ENCODE measurements at places on chromosomes 1 and 21.

- DNase-seq: peak; percentile 73
Measured at GRCh38 chr1:78490861-78491450, at the start of gene PTGFR. Gene PTGFR, plus strand, starts transcription at chr1:78490974. Its CDS starts 1,770 bp downstream, at chr1:78492744.

DNA sequence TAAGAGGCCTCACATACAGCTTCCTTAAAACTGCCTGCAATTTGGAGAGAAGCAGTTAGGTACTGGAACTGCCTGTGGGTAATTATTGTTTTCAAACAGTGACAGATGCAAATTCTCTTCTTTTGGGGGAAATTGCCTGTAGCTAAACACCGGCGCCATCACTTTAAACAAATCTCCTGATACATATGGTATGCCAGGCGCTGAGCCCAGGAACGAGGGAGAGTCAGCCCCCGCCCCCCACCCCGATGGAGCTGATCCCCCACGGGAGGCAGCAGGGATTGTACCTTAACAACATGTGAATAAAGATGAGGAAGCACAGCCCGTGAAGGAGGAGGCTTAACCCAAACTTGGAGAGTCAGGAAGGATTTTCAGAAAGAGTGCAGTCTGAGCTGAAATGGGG, 7.1 kb downstream of the TMEM51 start:
- no peak for DNase-seq

DNA sequence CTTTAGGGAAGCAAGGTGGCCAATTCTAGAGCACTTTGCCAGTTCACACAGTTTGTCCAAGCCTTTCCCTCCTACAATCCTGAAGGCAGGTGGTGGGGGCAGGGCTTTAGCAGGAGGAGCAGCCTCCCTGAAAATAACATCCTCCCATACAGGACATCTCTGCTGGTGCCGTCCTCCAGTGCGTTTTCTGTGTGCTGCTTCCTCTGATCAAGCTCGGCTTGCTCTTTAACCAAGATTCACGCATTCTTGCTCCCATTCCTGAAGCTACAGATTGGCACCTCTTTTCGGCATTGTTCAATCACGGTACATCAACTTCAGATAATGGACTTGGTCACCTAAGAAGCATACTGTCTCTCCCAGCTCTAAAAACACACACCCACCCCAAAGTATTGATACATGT, 7.5 kb upstream of the DPT start:
- DNase-seq: no peak

- DNase-seq: no peak
Measured at GRCh38 chr1:247180581-247180980, 8.8 kb upstream of the ZNF124 start.

GRCh38 chr1:179296356-179297104, 2.9 kb downstream of the SOAT1 start:
- no peak for DNase-seq

DNA sequence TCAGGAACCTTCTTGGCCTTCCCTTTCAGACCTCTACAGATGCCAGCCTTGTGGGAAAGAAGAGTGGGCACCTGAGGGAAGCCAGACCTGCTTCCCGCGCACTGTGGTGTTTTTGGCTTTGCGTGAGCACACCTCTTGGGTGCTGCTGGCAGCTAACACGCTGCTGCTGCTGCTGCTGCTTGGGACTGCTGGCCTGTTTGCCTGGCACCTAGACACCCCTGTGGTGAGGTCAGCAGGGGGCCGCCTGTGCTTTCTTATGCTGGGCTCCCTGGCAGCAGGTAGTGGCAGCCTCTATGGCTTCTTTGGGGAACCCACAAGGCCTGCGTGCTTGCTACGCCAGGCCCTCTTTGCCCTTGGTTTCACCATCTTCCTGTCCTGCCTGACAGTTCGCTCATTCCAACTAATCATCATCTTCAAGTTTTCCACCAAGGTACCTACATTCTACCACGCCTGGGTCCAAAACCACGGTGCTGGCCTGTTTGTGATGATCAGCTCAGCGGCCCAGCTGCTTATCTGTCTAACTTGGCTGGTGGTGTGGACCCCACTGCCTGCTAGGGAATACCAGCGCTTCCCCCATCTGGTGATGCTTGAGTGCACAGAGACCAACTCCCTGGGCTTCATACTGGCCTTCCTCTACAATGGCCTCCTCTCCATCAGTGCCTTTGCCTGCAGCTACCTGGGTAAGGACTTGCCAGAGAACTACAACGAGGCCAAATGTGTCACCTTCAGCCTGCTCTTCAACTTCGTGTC, 995 bp upstream of the ZBTB48 start:
- no peak for DNase-seq

DNA sequence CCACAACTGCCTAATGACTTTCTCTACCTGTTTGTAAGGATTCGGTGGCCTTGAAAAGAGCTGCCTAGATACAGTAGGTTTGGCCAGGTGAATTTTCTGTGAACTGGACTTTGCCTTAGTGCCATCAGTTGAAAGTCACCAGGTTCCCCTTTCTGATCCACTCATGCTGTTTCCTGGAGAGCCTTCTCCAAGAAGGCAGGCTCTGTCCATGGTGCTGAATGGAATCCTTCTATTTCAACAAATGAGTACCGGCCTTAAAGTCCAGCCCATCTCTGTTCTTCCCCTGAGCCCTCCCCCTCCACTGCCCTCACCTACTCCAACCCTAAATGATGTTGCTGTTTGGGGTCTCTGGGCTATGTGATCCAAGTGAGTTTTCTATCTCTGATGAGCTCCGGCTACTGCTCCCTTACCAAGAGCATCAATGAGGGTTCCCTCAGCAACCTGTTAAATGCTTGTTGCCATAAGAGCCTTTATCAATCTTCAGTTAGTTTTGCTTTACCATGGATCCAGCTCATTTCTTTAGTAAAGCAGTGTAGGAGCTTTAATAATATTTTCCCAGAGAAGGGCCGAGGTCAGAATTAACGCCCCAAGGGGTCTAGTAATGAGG, 500.4 kb downstream of the PTPRU start:
- DNase-seq: peak; percentile 87

DNA sequence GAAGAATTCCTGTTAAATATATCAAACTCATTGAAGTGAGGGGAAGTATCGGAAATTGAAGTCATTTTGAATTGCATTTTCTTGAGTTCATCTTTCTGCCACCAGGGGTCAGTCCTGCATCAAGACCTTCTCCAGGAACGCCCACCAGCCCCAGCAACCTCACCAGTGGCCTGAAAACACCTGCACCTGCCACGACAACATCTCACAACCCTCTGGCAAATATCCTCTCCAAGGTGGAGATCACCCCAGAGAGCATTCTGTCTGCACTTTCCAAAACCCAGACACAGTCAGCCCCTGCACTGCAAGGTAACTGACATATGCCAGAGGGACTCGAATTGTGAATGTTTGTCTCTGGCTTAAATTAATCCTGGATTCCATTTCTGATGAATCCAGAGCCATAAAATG, 22.8 kb upstream of the TARS2 start:
- peak; percentile 82 for DNase-seq

GRCh38 chr21:35226328-35226727, 177.2 kb upstream of the RUNX1 start:
- DNase-seq: no peak

DNA sequence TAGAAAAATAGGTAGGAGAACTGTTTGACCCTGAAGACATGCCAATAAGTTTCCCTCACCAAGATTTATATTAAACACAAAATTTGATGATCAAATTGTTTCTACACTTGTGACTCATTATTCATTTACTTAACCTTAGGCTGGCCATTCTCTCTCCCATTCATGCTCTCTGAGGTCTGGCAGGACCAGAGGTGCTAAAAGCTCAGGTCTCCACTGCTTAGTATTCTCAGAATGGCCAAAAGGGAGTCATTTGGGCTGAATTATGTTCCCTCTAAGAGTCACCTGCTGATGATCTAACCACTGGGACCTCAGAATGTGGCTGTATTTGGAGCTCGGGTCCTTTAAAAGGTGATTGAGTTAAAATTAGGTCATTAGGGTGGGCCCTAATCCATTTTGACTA, 47.1 kb upstream of the ATP1B1 start:
- DNase-seq: no peak

GRCh38 chr1:1087351-1088028, 13.4 kb upstream of the RNF223 start:
- no peak for DNase-seq

DNA sequence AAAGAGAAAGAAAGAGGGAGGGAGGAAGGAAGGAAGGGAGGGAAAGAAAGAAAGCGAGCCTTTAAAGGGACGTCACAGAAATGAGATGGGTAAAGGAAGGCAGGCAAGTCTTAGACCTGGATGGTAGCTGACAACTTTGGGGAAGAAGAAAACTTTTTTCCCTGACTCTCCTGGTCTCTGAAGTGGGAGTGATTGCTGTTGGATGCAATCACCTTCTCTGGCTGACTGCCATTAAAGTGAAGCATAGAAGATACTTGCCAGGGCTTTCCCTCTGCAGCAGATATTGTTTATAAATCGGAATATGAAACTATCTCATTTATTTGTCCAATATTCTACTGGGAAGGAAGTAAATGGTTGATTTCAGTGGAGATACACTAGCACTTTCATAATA, 27.0 kb downstream of the VCAM1 start:
- DNase-seq: no peak

- no peak for DNase-seq
Measured at GRCh38 chr1:4106731-4107130, 206.7 kb upstream of the C1orf174 start.

GRCh38 chr1:220818421-220819173, 31.9 kb downstream of the MTARC1 start:
- DNase-seq: peak; percentile 70

GRCh38 chr1:40853885-40854170, 8.3 kb downstream of the CITED4 start:
- no peak for DNase-seq

DNA sequence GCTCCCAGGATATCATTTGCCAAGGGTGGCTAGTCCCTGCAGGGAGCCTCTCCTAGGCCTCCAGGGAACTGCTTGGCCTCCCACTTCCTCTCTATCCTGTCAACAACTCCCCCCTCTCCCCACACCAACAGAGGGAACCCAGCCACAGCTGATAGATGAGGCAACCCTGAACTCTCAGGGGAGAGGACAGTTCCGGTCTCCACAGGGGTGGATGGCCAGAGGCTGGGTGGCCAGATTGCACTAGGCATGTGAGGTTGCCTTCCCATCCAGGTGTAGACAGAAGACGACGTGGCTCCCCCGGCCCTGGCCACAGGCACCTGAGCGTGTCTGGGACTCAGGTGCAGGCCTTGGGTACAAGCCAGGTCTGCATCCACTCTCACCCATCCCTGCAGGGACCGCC, 53.3 kb downstream of the TOR1AIP2 start:
- no peak for DNase-seq

GRCh38 chr1:233843525-233844204, 60.8 kb upstream of the SLC35F3 start:
- DNase-seq: peak; percentile 6

DNA sequence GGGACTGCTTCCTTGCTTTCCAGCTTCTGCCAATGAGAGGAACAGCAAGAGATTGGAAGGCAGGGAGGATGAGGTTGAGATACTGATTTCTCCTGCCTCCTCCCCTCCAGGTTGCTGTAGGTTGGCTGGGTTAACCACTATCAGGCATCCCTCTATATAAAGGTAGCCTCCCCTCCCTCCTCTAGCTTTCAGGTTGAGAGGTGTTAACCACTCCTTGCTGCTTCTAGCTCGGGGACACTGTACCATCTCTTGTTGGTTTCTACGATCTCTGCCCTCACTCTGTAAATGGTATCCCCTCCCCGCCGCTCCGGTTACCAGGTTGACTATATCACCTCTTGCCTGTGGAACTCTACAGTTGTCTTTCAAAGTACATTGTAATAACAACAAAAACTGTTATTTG, 16.7 kb downstream of the LPAR3 start:
- no peak for DNase-seq

DNA sequence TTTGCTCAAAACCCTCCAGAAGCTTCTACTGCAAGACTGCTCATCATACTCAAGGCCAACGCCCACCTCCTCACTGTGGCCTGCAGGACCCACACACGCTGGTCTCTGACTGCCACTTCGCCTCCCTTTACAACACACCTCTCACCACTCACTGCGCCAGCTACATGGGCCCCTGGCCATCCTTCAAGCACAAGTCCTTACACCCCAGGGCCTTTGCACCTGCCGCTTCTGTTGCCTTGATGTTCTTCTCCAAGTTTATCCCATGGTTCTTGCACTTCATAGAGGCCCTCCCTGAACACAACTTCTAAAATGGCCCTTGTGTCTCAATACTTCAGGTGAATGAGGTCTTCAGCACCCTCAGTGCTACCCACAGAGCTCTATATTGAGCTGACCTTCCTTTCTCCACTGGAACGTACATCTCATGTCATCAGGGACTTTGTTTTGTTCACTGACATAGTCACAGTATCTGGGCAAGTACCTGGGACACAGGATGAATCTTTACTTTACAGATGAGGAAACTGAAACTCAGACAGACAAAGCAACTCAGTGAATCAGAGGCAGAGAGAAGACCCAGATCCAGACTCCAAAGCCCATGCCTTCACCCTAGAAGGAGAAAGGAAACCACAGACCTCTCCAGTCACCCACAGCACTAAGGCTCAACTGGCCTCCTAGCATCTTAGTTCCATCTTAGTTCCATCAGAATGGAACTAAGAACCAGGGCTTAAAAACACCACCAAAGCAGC, 34.7 kb upstream of the CLSTN1 start:
- DNase-seq: no peak

GRCh38 chr1:33982419-33982818, 118.5 kb downstream of the HMGB4 start:
- no peak for DNase-seq

GRCh38 chr1:8969937-8970336, 24.3 kb downstream of the CA6 start:
- no peak for DNase-seq

DNA sequence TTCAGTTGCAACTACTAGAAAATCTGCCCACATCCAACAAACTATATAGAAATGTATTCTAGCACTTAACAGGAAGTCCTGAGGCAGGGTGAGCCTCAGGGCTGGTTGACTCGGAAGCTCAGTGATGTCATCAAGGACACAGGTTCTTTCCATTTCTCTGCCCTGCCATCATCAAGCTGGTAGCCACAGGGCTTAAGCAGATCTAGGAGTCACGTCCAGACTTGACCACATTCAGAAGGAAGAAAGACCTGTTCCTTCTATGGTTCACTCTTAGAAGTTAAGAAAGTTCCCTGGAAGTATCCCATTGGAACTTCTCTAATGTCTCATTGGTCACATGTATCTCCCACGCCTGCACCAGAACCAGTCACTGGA, 438.1 kb downstream of the PRDM2 start:
- DNase-seq: no peak

DNA sequence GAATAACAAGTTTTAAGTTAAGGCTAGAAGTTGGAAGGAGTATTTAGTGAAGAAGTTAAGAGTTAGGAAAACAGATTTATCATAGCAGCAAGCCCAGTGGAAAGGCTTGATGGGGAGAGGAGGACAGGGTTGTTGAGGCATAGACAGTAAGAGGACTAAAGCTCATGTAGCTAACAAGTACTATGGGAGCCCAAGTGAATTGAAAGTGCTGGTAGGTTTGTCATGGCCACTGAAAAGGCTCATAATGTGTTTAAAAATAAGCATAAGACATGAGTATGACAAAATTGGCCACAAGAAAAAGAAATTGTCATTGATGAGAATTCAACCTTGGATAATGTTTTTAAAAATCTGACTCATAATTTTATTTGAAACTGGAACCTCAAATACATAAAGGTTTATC, 49.2 kb upstream of the CRB1 start:
- DNase-seq: no peak
